Stimulated activated CD8-positive, alpha-beta memory T cell treated with anti-CD3 and anti-CD28 coated beads, Interleukin-12 subunit alpha, Interleukin-12 subunit beta, amount 100 ng/mL, for 1 hour (primary cell): ENCODE measurements at places on chromosomes 13 and 19.

GRCh38 chr19:16226184-16226591 is 28.5 kb downstream of the AP1M1 start:
- DNase-seq: no peak

GRCh38 chr19:5992756-5993155 is 14.8 kb upstream of the RANBP3 start:
- no peak for DNase-seq

GRCh38 chr13:20428666-20429644 is 96.7 kb downstream of the CRYL1 start:
- no peak for DNase-seq

GRCh38 chr13:22064854-22065620 is 394.2 kb downstream of the FGF9 start:
- DNase-seq: no peak

DNA sequence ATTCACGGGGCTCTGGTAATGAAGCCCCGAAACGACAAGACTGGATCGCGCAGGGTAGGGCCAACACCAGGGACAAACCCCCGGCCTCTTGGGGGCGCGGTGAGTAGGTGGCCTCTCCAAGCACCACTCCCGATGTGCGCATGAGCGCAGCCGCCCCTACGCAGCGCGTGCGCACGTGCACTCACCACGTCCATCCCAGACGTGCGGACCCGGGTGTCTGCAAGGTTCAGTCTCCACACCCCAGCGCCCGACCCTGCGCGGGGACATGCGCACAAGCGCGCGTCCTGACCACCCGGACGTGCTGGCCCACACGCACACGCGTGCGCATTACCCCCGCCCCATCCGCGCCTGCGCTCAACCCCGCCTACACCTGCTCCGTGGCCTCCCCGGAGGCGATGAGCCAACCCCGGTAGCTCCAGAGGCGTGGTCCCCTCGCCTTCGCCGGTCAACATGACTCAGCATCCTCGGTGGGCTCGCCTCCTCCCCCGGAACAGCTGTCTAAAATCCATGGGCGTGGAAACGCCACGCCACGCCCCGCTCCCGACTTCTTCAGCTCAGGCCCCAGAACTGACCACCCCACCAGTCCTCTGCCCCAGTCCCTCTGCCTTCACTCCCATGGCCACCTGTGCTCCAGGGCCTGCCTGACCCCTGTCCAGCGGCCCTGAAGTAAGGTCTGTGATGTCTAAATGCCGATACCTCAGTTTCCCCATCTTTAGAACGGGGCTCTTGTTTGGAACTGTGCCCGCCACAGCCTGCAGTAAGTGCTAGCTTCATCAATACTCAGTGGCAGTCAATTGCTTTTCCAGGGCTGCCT is 5.6 kb upstream of the GPI start:
- DNase-seq: peak; percentile 89

- DNase-seq: no peak
Measured at GRCh38 chr13:100301418-100301817, 212.5 kb downstream of the PCCA start.

GRCh38 chr19:35125749-35126623 is 8.9 kb downstream of the LGI4 start:
- no peak for DNase-seq

DNA sequence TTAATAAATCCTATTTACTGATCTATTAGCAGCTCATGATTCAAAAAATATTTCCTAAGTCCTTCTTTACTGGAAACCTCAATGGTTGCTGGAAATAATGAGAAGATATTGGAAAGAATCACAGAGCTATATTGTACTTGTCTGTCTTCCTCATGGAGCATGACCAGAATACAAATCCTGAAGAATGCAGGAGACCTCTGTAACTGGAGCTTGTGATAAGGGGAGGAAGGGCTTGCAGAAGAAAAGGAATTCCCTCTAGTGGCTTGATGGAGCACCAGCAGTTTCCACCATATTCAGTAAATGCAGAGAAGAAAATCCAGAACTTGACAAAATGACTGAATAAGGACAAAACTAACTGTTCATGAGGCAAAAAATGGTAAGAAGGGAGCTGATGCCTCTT is 1333.1 kb downstream of the EFNB2 start:
- no peak for DNase-seq

DNA sequence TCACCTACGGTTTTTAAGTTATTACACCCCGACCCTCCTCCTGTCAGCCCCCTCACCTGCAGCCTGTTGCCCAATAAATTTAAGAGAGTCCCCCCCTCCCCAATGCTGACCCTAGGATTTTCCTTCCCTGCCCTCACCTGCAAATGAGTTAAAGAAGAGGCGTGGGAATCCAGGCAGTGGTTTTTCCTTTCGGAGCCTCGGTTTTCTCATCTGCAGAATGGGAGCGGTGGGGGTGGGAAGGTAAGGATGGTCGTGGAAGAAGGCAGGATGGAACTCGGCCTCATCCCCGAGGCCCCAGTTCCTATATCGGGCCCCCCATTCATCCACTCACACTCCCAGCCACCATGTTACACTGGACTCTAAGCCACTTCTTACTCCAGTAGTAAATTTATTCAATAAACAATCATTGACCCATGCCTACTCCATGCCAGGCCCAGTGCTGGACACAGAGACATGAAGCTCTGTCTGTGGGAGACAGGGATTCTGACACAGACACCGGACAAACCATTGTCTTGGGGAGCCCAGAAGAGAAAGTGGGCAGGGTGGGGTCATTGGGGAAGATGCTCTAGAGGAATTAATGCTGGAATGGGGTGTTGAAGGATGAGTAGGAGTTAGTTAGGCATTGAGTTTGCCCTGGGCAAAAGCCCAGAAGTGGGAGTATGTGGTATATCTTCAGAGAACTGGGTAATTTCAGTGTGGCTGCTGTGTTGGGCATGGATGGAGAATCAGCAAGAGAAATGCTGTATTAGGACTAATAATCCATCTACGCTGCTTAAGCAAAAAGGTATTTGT is 19.2 kb downstream of the CKM start:
- no peak for DNase-seq

- DNase-seq: no peak
Measured at GRCh38 chr13:104196611-104197010, 1130.4 kb upstream of the SLC10A2 start.

DNA sequence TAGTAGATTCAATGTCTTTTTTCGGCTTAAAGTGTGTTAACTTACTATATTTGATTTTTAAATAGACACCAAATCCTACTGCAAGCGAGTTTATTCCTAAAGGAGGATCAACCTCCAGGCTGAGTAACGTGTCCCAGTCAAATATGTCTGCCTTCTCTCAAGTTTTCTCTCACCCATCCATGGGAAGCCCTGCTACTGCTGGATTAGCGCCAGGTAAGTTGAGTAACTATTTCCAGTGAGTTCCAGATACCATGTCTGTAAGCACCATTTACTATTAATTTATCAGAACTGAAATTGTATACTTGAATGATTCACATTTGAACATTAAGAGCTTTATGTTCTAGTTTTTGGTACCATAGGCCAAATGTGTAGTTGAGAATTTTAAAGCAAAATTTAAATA is 81.8 kb downstream of the PAN3 start:
- DNase-seq: no peak

GRCh38 chr13:49218493-49219051 is 1.6 kb upstream of the MLNR start:
- no peak for DNase-seq

DNA sequence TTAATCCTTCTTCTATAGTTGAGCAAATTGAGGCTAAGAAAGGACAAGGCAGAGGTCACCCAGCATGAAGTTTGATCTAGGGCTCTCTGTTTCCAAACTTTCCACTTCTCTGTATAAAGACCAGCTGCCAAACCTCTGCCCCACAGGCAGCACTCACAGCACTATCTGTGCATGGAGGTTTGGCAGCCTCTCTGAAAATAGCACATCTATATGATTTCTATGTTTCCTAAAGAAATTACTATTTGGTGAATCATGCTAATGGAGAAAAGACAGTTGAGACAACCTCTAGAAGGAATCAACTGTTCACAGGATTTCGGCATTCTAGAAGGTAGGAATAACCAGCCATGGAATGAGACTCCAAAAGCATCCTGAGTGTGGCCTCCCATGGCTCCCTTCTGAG is 554.5 kb downstream of the IRS2 start:
- DNase-seq: no peak

DNA sequence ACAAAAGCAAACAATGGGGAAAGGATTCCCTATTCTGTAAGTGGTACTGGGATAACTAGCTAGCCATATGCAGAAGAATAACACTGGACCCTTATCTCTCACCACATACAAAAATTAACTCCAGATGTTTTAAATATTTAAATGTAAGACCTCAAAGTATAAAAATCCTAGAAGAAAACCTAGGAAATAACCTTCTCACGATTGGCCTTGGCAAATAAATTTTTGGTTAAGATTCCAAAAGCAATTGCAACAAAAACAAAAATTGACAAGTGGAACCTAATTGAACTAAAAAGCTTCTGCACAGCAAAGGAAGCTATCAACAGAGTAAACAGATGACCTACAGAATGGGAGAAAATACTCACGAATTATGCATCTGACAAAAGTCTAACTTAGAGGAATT is 10.8 kb upstream of the TDRD3 start:
- no peak for DNase-seq

DNA sequence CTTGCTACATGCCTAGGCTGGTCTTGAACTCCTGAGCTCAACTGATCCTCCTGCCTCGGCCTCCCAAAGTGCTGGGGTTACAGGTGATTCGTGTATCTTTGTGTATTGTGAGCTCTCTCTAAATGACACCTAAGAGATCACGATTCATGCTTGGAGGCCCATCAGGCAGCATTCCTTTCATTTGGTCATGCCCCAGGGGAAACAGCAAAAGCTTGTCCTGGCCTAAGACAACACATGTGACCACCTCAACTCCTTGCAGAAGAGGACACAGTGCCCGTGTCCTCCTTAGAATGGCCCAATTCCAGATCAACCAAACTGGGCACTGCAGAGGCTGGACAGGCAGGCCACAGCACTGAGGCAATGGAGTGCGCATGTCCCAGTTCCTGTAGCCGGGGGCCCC is 32.5 kb downstream of the ZC3H4 start:
- no peak for DNase-seq

DNA sequence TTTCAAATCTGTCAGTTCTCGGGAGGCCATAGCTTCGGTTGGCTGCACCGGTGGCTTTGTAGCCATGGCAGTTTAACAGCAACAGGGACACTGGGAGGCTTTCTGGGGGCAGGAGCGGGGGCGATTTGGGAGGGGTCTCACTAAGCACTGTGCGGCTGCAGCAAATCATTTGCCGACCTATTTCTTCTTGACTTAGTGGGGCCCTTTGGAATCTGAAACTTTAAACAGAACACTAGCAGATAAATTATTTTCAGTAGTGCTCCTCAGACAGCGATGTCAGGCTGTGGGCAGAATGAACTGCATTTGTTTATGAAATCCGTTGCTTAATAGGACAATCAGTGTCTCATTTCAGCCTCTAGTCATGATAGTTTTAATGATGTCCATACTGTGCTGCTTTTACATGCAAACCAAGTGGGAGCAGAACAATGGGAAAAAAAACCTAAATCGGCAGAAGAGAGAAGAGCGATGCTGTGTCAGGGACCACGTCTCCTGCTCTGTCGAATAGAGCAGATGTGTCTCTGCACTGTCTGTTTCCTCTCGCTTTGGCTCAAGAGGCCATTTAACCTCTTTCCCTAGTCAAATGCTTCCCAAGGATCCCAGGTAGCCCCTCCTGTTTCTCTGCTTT is 211.9 kb downstream of the OLFM4 start:
- no peak for DNase-seq

GRCh38 chr19:19486343-19487076 is 28.8 kb downstream of the TSSK6 start:
- no peak for DNase-seq

DNA sequence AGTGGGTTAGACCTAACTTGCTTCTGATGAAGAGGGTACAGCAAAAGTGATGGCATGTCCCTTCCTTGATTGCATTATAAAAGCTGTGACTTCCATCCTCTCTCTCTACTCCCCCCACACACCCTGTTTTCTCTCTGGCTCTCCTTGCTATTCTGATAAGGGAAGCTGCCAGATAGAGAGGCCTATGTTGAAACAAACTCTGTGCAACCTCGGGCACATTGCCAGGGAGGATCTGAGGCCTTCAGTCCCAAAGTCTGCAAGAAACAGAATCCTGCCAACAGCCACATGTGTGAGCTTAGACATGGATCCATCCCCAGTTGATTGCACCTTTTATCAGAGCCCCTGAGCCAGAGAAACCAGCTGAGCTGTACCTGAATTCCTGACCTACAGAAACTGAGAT is 44.8 kb upstream of the ARGLU1 start:
- no peak for DNase-seq

DNA sequence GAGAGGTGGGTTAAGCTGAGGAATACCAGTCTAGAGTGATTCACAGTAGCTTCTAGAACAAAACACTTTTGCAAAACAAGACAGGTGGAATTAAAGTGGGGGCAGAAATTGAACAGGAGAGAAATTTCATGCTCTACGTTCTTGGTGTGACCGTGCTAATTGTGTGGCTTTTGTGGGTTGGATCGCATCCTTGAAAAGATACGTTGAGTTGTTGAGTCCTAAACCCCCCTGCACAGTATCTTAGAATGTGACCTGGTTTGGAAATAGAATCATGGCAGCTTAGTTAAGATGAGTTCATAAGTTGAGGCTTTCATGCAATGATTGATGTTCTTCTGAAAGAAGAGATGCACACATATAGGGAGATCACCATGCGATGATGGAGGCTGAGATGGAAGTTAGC is 308.2 kb downstream of the ATP8A2 start:
- no peak for DNase-seq

GRCh38 chr13:59034198-59034597 is 1129.5 kb downstream of the DIAPH3 start:
- no peak for DNase-seq

- no peak for DNase-seq
Measured at GRCh38 chr19:30558793-30559192, 186.6 kb downstream of the ZNF536 start.

- DNase-seq: no peak
Measured at GRCh38 chr13:110470272-110471009, 91.1 kb downstream of the RAB20 start.

DNA sequence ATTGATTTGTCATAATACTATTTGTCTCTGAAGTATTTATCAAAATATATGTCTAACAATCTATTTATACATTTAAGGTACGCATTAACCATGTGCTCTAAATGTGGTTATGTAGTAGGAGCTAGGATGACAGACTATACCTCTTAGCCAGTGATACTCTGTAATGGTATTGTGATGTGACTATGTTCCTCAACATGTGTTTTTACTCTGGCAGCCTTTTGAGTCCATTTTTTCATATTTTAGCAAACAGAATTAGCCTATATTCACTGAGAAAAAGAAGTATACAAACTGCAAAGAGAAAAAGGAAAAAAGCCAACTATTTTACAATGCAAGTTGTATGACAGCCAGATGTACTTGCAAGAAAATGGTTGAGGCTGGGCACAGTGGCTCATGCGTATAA is 26.7 kb downstream of the MAB21L1 start:
- DNase-seq: no peak

- DNase-seq: no peak
Measured at GRCh38 chr13:98823442-98823841, 71.0 kb upstream of the SLC15A1 start.
